RCC 7860 (cell line): ENCODE measurements at places on chromosomes 3 and 15.

DNA sequence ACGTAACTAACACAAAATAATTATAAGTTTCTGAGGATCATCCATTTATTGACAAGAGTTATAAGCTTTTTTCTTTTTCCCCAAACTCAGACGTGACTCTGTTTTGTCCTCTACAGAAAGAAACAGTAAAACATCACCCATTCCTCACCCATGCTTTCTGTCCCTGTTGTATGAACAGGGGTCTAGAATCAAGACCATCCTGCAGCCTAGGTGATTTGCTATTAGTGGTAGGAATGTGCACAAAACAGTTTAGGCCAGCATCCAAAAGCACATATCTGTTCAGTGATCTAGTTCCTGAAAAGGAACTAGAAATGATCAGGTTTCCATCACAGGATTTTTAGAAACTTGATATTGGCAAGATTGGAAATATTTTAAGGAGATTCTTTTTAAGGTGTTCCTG, 527.6 kb downstream of the SOX2 start:
- no peak for DNase-seq

DNA sequence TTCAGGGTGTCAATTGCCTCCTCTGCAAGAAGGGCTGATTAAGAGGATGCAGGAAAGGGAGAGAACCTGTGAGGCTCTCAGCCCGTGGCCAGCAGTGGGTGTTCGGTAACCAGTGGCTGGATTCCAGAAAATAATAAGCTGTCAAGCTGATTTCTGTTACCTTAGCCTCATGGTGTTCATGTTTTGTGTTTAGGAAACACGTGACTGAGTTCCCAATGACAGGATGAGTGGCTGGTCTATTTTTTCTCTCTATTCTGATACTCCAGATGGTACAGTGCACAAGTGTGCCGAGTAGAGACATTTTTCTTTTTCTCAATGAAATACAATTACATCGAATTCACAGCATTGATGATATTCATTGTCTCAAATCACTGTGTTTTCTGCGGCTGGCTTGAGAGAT, 43.6 kb downstream of the EDEM1 start:
- no peak for DNase-seq

DNA sequence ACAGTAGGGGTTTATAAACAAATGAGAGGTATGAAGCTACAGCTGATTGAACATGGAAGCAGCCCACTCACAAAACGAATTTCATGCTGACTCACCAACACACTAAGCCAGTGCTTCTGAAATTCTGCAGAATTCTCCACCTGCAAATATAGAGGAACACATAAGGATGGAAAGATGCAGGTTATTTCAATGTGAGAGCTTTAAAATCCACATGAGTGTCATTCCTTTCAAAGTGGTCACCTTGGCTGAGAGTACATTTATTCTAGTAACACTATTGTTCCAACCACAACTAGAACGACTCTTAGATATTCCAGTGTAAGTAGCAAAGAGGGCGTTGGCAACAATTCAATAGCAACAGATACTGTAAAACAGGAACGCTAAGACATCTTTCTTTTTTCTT, 189.9 kb upstream of the TSC22D2 start:
- DNase-seq, result no peak

- DNase-seq, result no peak
These were observed 177.5 kb upstream of the ICE2 start for GRCh38 chr15:60656481-60656880.

GRCh38 chr15:101115786-101116680, 135.8 kb downstream of the CHSY1 start:
- peak; percentile 29 for DNase-seq

GRCh38 chr3:143653935-143654334, 194.3 kb downstream of the SLC9A9 start:
- DNase-seq, result no peak

- DNase-seq, result peak; percentile 35
These were observed 895.6 kb downstream of the ROBO1 start for GRCh38 chr3:78872195-78872594.
